Psoas muscle (tissue), 8 donors: ENCODE measurements at places on chromosomes 7 and 10. TPM values are rescaled to one million over a fixed set of nuclear protein-coding genes. Genes with fewer than 3 reads are reported as not detected.

GRCh38 chr7:77348371-77348813, 67.8 kb downstream of the GSAP start:
- peaks cover 6% of the 10 kb centered on the region for H3K4me1 ChIP-seq
- H3K36me3 ChIP-seq: no peaks in the 10 kb centered on the region
- DNase-seq: no peak
- H3K27ac ChIP-seq: peak overlapping the region; percentile 27
- H3K27me3 ChIP-seq: no peaks in the 10 kb centered on the region
- no peak overlapping the region for H3K4me3 ChIP-seq

Gene CAMK1D
- 0.47 TPM for total RNA-seq

DNA sequence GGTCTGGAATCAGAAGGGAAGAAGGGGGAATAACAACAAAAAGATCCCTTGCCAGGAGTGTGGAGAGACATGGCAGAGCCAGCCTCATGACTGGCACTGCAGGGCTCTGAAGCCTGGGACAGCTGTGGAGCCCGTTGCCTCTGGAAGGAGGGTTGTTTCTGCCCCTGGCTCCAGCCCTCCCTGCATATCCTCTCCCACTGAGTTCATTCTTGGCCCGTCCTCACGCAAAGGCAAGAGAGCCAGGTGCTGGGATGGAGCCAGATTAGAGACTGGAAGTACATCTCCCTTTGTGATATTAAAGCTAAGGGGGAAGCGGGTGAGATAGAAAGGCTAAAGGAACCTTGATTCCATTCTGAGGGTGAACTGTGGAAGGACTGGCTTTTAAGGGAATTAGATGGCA, 141.5 kb upstream of the NPVF start:
- no peaks in the 10 kb centered on the region for H3K27me3 ChIP-seq
- H3K27ac ChIP-seq: no peak overlapping the region
- H3K4me1 ChIP-seq: no peaks in the 10 kb centered on the region
- no peak overlapping the region for H3K4me3 ChIP-seq
- peak; percentile 23 for DNase-seq
- no peaks in the 10 kb centered on the region for H3K36me3 ChIP-seq

GRCh38 chr10:122112625-122113160, 123.7 kb downstream of the TACC2 start:
- peaks cover 17% of the 10 kb centered on the region for H3K36me3 ChIP-seq
- no peaks in the 10 kb centered on the region for H3K27me3 ChIP-seq
- peak; percentile 90 for DNase-seq

Gene DNAJC2
- total RNA-seq: 32.6 TPM

Gene SYPL1
- 79.0 TPM for total RNA-seq

GRCh38 chr7:82562716-82563404, 119.3 kb upstream of the CACNA2D1 start:
- no peak for DNase-seq
- H3K27me3 ChIP-seq: no peaks in the 10 kb centered on the region
- H3K4me1 ChIP-seq: peaks cover 6% of the 10 kb centered on the region
- no peaks in the 10 kb centered on the region for H3K36me3 ChIP-seq

Gene CYP3A4
- 0.34 TPM for total RNA-seq

Gene GHRHR
- not detected for total RNA-seq

Gene CALML5
- total RNA-seq: not detected

GRCh38 chr10:17349717-17350116, 104.7 kb downstream of the ST8SIA6 start:
- DNase-seq: no peak
- no peaks in the 10 kb centered on the region for H3K27me3 ChIP-seq
- no peaks in the 10 kb centered on the region for H3K4me1 ChIP-seq
- H3K4me3 ChIP-seq: no peak overlapping the region

GRCh38 chr7:109955986-109956385, 1134.9 kb upstream of the LRRN3 start:
- H3K27me3 ChIP-seq: no peaks in the 10 kb centered on the region
- DNase-seq: no peak
- no peaks in the 10 kb centered on the region for H3K36me3 ChIP-seq
- no peaks in the 10 kb centered on the region for H3K4me1 ChIP-seq
- H3K4me3 ChIP-seq: no peak overlapping the region
- H3K27ac ChIP-seq: no peak overlapping the region
